ENCODE measurements at places on chromosomes 13 and 19.

GRCh38 chr13:113754691-113755090, 4.3 kb upstream of the TMEM255B start:
- DNase-seq: no peak

- DNase-seq: no peak
Observed at GRCh38 chr13:66981912-66982311, 248.2 kb downstream of the PCDH9 start.

- DNase-seq: no peak
Observed at GRCh38 chr19:1627194-1627593, 21.9 kb upstream of the UQCR11 start.

DNA sequence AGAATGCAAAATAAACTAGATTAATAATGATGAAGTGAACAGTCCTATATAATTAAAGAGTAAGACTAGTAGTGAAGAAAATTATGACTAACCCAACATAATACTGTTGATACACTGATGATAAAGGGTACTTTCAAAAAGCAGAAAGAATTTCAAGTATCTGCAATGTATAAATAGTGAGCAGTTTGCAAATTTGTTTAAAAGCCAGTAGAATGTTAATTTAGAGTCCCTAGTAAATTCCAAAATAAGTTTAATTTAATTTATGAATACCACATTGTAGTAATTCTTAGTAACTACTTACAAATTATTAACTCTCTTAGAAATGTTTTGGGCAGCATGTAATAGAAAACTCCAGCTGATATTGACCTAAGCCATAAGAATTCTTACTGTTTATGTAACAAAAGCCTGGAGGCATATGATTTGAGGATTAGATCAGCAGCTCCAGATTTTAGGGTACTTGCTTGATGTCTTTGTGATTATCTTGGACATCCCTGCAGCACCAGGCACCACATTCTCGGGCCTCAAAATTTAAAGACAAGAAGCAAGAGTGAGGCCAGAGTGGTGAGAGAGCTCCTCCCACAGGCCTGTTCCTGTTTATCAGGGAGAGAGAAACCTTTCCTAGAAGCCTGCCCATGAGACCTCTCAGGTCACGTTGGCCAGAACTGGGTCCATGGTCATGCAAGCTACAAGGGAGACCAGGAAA, 67.6 kb upstream of the TDRD3 start:
- DNase-seq: peak; percentile 25

DNA sequence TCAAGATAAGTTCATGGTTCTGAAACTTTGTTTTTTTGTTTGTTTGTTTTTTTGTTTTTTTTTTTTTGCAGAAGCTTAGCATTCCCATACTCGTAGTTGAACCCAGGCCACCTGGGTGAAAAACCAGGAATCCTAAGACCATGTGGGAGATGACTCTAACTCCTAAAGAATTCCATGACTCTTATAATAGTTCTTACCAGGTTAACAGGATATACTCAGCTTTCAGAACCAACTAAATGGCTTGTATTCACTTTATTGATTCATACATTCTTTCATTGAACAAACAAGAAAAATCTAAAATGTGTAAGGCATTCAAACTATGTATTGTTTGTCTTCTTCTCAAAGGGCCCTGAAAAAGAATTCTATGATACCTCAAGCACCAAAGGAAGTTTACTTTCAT, 40.5 kb upstream of the KLF5 start:
- DNase-seq: no peak
